Activated CD8-positive, alpha-beta T cell treated with anti-CD3 and anti-CD28 coated beads for 36 hours (primary cell): ENCODE measurements at places on chromosomes 13 and 19. TPM values are rescaled to one million over a fixed set of nuclear protein-coding genes. Genes with fewer than 3 reads are reported as not detected.

- DNase-seq, result no peak
Measured at GRCh38 chr13:88248393-88248792, 577.2 kb downstream of the SLITRK5 start.

DNA sequence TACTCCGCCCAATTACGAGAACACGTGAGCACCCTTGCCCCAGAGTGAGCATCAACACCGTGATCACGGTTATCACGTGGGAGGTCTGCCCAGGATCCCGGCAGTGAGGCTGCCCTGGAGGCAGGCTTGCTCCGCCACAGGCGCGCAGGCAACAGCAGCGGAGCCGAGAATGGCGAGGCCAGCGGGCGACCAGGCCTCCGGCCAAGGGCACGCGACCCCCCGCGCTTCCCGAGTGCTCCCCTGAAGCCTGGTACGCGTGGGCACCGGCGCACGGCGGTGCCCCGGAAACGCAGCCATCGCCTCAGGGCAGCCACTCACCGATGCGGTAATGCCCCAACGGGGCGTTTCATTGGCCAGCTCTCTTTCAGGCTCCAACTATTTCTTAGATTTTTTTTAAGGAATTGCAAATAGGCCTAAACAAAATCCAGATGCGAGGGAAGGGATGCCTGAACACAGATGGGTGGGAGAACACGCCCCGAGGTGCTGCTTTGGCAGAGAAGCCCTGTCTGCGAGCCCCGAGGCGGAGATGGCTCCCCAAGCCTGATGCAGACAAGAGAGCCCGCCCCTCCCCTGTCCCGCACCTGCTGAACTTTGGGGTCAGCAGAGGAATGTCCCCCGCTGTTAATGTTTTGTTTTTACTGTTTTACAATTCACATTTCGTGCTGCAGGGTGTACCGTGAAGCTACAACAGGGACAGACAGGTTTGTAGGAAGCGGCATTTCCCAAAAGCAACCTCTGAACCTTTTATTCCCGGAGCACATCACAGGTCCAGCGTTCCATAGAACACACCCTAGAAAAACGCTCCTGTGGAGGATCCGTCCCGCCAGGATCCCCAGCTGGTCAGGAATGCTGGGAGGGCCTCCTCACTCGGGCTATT lies 132.7 kb downstream of the ZDHHC20 start:
- DNase-seq, result peak; percentile 16

- no peak for DNase-seq
Measured at GRCh38 chr13:43132911-43133310, 109.5 kb downstream of the DNAJC15 start.

DNA sequence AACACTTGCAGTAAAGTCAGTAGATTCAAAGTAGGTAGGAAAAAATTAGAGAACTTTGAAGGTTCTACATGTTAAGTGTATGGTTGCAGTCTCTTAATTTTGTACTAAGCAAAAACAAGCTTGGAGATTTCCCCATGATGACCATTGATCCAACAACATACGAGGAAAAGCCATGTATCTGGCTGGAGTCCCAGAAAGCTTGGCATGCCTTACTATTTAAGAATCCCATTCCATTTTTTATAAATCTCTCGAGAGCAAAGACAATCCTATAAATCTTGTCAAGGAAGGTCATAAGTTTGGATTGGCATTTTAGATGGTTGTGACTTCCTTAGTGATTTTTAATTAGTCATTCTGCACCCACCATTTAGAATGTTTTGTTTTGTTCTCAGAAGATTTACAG lies 495.9 kb downstream of the GPC5 start:
- DNase-seq, result no peak

DNA sequence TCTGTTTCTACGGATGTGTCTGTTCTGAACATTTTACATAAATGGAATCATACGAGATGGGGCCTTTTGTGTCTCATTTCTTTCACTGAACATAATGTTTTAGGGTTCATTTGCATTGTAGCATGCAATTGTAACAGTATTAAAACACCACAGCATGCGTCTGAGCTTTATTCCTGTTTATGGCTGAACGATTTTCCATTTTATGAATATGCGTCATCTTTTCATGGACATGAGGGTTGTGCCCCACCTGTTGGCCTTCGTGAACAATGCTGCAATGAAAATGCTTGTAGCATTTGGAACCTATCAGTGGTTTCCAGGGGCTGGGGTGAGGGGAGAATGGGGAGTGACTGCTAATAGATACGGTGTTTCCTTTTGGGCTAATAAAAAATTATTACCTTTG lies 5.1 kb downstream of the OR10H1 start:
- no peak for DNase-seq

DNA sequence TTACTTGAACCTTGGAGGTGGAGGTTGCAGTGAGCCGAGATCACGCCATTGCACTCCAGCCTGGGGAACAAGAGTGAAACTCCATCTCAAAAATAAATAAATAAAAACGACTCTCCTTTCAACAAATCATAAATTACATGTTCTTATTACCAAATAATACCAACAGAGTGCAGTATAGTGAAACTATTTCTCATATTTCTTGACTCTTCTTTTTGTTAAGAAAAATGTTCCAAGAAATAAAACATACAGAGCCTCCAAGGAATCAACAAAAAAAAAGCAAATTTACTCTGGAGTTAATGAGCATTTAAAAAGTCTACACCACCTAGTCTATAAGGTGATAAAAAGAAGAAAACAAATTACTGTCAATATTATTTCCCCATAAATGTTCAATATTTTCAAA lies 188.8 kb downstream of the KLF12 start:
- DNase-seq, result no peak

- peak; percentile 89 for DNase-seq
Measured at GRCh38 chr19:7488736-7489353, at the start of gene PEX11G. Gene PEX11G (minus strand): TSS chr19:7489035. CDS start chr19:7489010, 25 bp downstream.

GRCh38 chr19:40815223-40815622 lies 16.2 kb downstream of the EGLN2 start:
- DNase-seq, result no peak

- DNase-seq, result no peak
Measured at GRCh38 chr13:113129480-113129879, 6.9 kb downstream of the F10 start.

- DNase-seq, result no peak
Measured at GRCh38 chr13:112134391-112135075, 67.6 kb downstream of the SOX1 start.

DNA sequence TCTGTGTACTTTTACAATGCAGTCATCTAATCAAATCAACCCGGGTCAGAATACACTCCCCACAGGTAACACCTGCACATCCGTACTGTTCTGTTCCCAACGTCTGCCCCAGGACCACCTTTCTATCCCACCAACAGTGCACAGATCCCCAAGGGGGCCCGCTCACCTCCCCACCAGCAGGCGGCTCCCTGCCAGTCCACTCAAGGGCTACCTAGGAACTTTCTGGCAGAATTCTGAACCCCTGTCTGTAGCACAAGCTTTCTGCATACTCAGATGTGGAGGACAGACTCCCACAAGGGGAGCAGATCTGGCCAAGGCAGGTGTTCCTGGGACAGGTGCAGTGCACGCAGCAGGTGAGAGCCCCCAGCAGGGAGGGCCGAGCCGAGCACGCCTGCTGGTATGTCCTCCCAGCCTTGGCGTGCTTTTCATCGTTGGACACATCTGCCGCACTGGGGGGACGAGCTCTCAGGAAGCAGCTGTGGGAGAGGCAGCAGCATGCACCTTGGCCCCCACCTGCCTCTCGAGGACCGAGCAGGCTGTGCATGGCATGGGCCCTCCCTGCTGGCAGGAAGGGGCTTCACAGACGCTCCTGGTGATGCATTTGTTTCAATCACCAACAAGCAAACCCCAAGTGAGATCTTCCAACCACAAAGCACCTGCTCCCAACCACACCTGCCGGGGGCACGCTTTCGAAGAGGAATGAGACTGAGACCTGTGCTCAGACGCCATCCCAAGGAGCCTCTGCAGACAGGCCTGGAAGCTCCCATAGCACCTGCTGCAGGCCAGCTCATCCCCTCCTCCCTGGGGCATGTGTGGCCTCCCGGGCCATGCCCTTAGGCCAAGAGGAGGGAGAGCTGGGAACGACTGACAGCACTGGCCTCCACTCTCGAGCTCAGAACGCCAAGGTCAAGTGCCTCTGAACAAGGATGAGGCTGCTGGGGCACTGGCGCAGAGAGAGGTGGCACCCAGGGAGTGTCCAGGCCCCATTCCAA lies 35.9 kb downstream of the RAB20 start:
- peak; percentile 52 for DNase-seq

- no peak for DNase-seq
Measured at GRCh38 chr13:106701771-106702341, 133.9 kb upstream of the ARGLU1 start.

- DNase-seq, result no peak
Measured at GRCh38 chr13:51229101-51229719, 7.0 kb downstream of the FAM124A start.

- no peak for DNase-seq
Measured at GRCh38 chr19:47283405-47284059, 8.8 kb downstream of the INAFM1 start.

DNA sequence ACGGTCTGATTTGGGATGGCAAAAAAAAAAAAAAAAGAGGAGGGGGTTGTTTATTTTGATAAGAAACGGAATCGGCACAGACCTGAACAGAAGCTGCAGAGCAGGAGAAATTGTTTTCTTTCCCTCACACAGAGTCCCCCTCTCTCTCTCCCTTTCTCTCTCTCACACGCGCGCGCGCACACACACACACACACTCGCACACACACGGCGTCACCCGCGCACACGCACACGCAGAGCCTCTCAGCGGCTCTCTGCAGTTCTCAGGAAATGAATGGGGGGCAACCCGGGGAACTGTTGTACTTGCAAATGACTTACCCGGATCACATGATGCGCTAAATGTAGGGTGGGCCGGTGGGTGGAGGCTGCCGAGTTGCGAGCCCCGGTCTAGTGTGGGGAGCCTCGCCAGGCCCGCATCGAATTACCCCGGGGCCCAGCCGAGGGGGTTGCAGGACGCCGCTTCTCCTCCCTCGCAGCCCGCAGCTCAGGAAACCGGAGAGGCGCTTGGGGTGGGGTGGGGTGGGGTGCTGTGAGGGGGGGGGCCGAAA lies 475 bp downstream of the KLF12 start:
- DNase-seq, result peak; percentile 96

DNA sequence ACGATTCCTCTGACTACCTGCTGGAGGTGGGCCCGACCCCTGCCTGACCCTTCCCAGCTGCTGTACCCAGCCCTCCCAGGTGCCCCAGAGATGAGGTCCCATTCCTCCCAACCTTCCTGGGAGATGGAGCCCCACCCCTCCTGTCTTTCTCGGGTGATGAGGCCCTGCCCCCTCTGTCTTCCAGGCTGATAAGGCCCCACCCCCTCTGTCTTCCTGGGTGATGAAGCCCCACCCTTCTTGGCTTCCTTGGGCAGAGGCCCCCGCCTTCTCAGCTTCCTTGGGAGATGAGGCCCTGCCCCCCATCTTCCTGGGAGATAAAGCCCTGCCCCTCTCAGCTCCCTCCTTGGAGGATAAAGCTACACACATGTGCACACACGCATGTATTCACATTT lies 47.9 kb downstream of the CERS4 start:
- DNase-seq, result no peak

GRCh38 chr19:5690955-5691821 lies 1.1 kb downstream of the RPL36 start:
- peak; percentile 88 for DNase-seq

DNA sequence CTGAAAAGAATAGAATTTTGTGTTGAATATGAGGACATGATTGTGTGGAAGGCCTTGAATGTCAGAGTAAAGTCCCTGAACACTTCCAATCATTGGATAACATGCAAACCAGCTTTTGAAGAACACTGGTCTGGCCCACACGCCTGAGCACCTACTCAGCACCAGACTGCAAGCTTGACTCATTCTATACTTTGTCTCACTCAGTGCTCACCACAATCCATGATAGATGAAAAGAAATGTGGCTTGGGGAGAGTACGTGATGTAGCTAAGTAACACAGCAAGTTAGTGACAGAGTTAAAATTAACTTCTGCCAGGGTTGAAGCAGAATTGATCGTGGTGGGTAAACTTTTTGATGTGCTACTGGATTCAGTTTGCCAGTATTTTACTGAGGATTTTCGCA lies 12.0 kb downstream of the DLEU7 start:
- peak; percentile 15 for DNase-seq

DNA sequence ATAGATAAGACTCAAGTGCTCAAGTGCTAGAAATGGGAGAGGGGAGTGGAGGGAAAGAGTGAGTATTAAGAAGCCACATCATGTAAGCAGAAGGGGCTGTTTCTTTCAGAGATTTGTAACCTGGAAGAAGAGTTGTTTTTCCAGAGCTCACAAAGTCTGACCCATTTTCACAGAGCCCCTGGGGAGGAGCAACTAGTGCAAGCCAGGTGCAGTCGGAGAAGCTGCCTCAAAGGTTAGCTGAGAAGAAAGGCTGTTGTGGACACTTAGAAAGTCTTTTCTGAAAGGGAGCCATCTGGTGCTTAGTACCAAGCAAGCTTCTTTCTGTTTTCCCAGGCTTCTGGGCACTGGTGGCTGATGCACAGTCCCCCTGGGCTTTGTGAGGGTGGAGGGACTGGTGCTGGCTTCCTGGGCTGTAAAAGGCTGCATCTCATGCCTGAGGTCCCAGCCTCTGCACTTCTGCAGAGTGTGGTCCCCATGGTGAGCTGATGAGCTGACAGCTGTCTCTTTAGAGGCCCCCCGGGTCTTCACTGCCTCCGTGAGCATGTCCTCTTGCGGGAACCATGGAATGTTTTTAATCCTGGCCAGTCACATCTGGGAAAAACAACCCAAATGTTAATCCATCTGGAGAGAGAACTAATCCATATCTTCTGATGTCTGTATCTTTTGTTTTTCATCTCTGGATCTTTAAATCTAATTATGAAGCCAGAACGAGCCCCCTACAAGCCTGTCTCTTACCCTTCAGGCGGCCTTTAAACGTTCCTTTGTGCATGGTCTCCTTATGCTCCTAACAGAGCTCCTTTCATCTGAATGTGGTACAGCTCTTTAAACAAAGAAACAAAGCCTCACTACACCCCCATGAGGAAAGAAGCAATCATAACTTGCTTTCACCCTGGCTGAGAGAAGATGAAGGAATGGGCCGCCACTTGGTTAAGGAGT lies 40.2 kb downstream of the OLFM4 start:
- no peak for DNase-seq

DNA sequence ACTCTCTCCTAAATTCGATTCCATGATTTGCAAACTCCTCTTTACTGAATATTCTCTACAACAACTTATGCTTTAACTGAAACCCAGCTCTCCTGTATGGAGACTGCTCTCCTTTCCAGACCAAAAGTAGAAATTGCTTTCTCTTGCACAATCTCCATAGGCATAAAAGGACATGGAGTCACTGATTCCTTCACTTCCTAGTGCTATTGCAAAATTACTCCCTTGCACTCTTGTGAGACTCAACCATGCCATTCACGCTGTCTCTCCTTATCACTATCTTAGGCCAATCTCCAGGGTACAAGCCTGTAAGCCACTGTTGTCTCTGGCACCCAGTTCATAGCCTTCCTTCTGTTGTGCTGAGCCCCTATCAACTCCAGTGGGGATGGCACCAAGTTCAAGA lies 30.6 kb downstream of the SERPINE3 start:
- no peak for DNase-seq

GRCh38 chr19:17538684-17539237 lies 16.7 kb upstream of the COLGALT1 start:
- DNase-seq, result peak; percentile 17

The CD79A gene
- 19.3 TPM for total RNA-seq

The APOC1 gene
- 3.6 TPM for total RNA-seq

The ZNF460 gene
- 63.1 TPM for total RNA-seq

The FPR2 gene
- total RNA-seq, result not detected

The PRKCSH gene
- 211 TPM for total RNA-seq

The ACP7 gene
- total RNA-seq, result not detected

The ZNF44 gene
- total RNA-seq, result 7.1 TPM

The OR7A5 gene
- not detected for total RNA-seq
